Cerebellar cortex (tissue), 1 donor: ENCODE measurements at places on chromosomes 12 and 14.

- DNase-seq = peak; percentile 34
Measured at GRCh38 chr12:98373025-98373554, 142.3 kb upstream of the TMPO start.

GRCh38 chr14:68714991-68715924 is 77.6 kb downstream of the ZFP36L1 start:
- DNase-seq = no peak

- no peak for DNase-seq
Measured at GRCh38 chr12:124401704-124402221, 106.9 kb downstream of the RFLNA start.

- DNase-seq = peak; percentile 21
Measured at GRCh38 chr12:39692258-39692853, 72.8 kb upstream of the ABCD2 start.

GRCh38 chr12:91542067-91542466 is 359.4 kb upstream of the DCN start:
- DNase-seq = no peak

- DNase-seq = peak; percentile 21
Measured at GRCh38 chr12:132343294-132344004, 14.1 kb upstream of the GALNT9 start.
